Adrenal gland (tissue), 19 donors: ENCODE measurements at places on chromosomes 5 and 9. TPM values are rescaled to one million over a fixed set of nuclear protein-coding genes. Genes with fewer than 3 reads are reported as not detected.

Gene PCDHB16
- 0.67 TPM for polyA plus RNA-seq

Gene SPINK13
- polyA plus RNA-seq, result 5.7 TPM

Gene INSL4
- polyA plus RNA-seq, result not detected

Gene CDX1
- 0.17 TPM for polyA plus RNA-seq

Gene ANXA2R
- 0.55 TPM for polyA plus RNA-seq

Gene PCDHB5
- 4.5 TPM for polyA plus RNA-seq

Gene PCDHA12
- polyA plus RNA-seq, result 0.32 TPM

Gene IL5
- polyA plus RNA-seq, result not detected

Gene PCDHGA4
- 0.20 TPM for polyA plus RNA-seq

Gene ANKRD33B
- 0.16 TPM for polyA plus RNA-seq

Gene SPATA31E1
- not detected for polyA plus RNA-seq

Gene LOX
- polyA plus RNA-seq, result 2.5 TPM

Gene ADAMTS16
- polyA plus RNA-seq, result 0.07 TPM

Gene WDR38
- not detected for polyA plus RNA-seq

Gene C9orf153
- polyA plus RNA-seq, result not detected

Gene WDR31
- 12.0 TPM for polyA plus RNA-seq

Gene BSPRY
- 1.4 TPM for polyA plus RNA-seq

Gene PCDHA1
- polyA plus RNA-seq, result 0.05 TPM

Gene FGD3
- polyA plus RNA-seq, result 5.6 TPM

Gene SIT1
- polyA plus RNA-seq, result 0.37 TPM

Gene OR13C4
- polyA plus RNA-seq, result not detected

Gene FAM200C
- 3.2 TPM for polyA plus RNA-seq

Gene DMRT3
- polyA plus RNA-seq, result 0.07 TPM

Gene CHSY3
- 0.08 TPM for polyA plus RNA-seq

Gene TRIM36
- 1.6 TPM for polyA plus RNA-seq

Gene RGS7BP
- polyA plus RNA-seq, result 0.54 TPM

Gene ATG10
- 7.0 TPM for polyA plus RNA-seq

Gene UTP15
- 5.1 TPM for polyA plus RNA-seq

Gene LRRC14B
- polyA plus RNA-seq, result not detected

Gene CTSV
- 0.20 TPM for polyA plus RNA-seq

Gene DDX4
- polyA plus RNA-seq, result not detected

Gene PRDM9
- polyA plus RNA-seq, result not detected

Gene KCNMB1
- polyA plus RNA-seq, result 1.6 TPM

Gene LMAN2
- polyA plus RNA-seq, result 85.7 TPM
